ENCODE measurements at places on chromosomes 3 and 15.

GRCh38 chr15:48814286-48814685, 3.4 kb upstream of the CEP152 start:
- DNase-seq: no peak

DNA sequence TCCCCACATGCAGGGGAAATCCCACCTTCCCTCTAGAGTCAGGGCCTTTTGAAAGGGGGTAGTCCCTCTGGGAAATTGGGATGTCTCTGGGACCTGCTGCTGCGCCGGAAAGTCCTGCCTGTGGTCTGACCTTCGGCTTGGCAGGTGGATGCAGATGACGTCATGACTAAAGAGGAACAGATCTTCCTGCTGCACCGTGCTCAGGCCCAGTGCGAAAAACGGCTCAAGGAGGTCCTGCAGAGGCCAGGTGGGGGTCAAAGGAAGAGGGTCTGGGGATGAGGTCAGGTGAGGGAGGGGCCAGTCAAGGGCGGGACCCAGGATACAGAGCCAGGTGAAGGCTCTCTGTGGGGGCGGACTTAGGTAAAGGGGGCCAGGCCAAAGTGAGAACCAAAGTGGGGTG, 16.2 kb downstream of the PTH1R start:
- DNase-seq: no peak

- no peak for DNase-seq
These were observed 9.6 kb downstream of the VPS39 start for GRCh38 chr15:42198516-42198915.

DNA sequence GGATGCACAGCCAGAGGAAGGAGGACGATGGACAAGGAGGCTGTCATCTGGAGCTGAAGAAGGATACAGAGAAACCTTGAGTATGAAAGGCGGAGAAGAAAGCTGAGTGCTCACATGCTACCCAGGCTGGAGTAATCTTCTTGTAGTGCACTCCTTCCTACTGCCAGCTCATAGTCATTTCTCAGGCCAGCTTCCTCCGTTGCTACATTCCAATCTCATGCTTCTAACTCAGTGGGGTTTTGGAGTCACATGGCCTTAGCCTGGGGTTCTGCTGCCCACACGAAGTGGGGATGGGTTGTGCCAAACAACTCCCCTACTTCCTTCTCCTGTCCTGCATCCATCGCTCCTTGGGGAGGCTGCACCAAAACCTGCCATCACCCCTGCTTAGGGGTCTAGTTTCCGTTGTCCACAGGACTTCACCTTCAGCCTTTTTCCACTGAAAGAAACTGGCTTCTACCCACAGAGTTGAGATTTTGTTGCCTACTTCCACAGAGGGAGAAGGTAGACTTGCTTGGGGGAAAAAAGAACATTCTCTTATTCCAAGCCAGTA, 239.9 kb downstream of the EPHB1 start:
- DNase-seq: no peak

DNA sequence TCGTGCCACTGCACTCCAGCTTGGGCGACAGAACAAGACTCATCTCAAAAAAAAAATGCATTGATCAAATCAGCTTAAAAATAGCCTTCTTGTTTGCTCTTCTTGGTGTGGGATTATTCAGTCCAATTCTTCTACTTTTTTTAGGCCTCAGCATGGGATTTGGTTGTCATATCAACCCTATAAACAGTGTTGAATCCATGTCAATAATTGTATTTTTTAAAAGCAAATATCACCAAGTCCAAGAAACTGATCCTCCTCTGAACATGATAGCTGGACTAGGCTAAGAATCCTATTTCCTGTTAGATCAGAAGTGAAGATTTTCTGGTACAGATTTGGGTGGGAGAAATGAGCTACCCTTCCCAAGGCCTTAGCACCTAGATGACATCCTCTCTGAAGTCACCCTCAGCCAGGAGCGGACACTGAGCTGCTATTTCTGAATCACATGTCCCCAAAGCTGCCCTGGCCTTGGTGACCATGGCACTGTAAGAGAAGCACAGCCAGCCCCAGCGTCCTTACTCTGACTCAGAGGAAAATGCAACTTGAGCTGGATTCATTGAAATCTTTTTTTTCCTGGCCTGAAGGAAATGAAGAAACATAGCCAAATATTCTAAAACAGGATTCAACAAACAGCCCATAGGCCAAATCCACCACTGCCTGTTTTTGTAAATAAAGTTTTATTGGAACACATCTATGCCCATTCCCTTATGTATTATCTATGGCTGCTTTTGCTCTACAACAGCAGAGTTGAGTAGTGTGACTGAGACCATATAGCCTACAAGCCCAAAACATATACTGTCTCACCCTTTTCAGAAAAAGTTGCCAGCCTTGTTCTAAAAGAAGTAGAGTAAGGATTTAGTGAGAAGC, 215.9 kb upstream of the CTDSPL start:
- no peak for DNase-seq

DNA sequence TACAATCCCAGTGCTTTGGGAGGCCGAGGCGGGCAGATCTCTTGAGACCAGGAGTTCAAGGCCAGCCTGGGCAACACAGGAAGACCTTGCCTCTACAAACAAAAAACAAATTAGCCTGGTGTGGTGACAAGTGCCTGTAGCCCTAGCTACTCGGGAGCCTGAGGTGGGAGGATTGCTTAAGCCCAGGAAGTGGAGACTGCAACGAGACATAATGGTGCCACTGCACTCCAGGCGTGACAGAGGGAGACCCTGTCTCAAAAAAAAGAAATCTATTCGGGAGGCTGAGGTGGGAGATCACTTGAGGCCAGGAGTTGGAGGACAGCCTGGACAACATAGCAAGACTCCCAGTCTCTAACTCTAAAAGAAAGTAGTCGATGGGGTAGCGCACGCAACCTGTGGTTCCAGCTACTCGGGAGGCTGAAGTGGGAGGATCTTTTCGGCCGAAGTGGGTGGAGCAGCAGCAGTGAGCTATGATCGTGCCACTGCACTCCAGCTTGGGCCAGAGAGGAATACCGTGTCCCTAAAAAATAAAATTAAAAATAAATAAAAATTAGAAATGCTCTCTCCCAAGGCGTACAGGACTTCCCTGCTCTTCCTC, 775 bp downstream of the C3orf33 start:
- no peak for DNase-seq

DNA sequence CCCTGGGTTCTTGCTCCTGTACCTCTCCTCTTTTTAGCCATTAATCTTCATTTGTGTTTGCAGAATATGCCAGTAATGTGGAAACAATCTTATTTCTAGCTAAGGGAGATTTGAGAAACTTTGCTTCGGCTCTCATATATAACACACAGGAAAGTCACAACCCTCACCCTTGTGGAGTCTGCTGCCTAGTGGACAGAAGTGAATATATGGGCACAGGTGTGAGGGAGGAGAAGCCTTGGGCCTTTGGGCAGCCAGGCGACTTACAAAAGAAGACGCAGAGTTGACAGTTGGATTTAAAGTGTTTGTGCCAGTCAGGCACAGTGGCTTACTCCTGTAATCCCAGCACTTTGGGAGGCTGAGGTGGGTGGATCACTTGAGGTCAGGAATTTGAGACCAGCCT, 181.8 kb upstream of the TBL1XR1 start:
- peak; percentile 56 for DNase-seq

- DNase-seq: no peak
These were observed 5.9 kb downstream of the SYNM start for GRCh38 chr15:99110581-99111320.

DNA sequence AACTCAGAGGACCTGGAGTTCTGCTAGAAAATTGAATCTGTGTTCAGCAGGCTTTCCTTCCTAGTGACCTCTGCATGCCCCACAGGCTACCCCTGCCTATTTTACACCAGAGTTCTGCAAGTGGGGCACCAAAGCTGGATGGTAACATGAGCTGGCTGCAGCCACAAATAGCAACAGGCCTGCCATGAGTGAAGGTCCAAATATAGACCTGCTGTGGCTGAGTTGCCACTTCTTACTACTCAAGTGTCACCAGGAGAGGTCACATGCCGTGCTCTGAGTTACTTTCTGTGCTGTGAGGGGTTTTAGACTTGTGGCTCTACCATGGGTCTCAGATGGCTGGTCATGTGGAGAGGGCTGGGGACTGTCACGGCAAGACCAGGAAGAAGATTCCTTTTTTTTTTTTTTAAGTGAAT, at the start of gene FSD2:
TSS of gene FSD2 (minus strand) at position 76 of the 413 bp plus-strand sequence. CDS start 18,679 bp downstream, outside the sequence.
- peak; percentile 76 for DNase-seq

DNA sequence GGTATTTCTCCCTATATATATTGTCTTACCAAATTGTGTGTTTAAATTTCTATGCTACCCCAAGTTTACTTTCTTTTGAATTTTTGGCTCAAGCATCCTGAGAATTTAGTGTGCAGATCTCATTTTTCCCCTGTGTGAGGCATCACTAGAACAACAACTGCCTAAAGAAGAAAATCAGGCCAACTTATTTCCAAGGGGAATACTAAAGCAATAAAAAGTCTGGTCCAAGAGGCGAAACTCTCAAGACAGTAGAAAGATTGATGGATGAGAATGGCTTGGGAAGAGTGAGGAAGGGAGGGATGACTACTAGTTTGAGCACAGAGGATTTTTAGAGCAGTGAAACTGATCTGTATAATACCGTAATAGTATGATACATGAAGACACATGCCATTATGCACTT, 86.3 kb upstream of the CFAP20DC start:
- DNase-seq: no peak

GRCh38 chr15:72809329-72809728, 25.8 kb upstream of the ADPGK start:
- DNase-seq: no peak

GRCh38 chr3:129794311-129795185, 99.0 kb downstream of the TMCC1 start:
- DNase-seq: no peak

- DNase-seq: no peak
These were observed 314.5 kb downstream of the TIGIT start for GRCh38 chr3:114608293-114608692.

DNA sequence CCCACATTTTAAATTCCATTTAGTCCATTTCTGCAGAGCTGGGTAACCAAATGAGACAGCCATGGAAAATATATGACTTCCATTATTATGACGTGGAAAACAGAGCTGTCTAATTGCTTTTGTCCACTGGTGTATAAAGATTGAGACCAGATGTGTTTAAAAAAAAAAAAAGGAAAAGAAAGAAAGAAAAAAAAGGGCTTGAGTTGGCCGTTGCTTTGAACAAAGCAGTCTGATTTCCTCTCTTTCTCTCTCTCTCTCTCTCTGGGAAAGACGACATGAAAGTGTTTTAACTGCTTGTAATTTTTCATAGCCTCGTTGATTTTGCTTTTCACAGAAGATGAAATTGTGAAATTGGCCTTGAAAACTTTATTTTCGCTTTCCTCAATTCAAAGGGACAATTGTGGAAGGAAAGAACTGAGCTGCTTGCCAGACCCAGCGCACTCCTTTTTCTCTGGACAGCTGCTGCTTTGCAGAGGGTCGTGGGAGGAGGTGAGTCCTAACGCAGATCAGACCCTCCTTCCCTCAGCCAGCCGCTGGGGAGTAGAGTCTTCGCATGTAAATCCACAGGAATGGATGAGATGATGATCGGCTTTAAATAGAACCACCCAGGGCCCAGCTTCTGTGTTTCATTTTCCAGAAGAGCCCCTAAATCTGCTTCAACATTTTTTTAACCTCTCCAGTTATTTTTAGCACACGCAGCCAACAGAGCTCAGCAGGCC, 42.8 kb upstream of the UBE2E1 start:
- DNase-seq: no peak

GRCh38 chr15:101148166-101148880, 103.5 kb downstream of the CHSY1 start:
- no peak for DNase-seq

- no peak for DNase-seq
These were observed 44.4 kb downstream of the TIPARP start for GRCh38 chr3:156718622-156719306.

DNA sequence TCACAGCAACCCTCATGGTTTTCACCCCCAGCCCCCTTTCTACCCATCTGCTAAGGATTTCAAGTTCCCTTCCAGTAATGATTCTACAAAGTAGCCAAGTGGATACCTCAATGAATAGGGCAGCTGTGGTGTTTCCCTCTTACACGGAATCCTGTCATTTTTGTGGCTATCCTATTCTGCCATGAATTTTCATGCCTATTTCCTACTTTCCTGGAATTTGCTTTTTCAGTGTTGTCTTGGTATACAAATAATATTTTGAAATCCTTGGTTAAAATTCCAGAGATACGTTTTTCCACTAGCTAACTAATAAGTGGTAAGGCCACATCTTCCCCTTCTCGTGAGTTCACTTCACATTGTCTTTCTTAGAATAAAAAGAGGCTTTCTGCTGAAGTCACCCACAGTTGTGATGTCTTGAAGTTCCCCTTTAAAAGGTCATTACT, 7.5 kb downstream of the ADPRH start:
- DNase-seq: no peak

GRCh38 chr15:47754312-47754711, 37.0 kb downstream of the SEMA6D start:
- no peak for DNase-seq

DNA sequence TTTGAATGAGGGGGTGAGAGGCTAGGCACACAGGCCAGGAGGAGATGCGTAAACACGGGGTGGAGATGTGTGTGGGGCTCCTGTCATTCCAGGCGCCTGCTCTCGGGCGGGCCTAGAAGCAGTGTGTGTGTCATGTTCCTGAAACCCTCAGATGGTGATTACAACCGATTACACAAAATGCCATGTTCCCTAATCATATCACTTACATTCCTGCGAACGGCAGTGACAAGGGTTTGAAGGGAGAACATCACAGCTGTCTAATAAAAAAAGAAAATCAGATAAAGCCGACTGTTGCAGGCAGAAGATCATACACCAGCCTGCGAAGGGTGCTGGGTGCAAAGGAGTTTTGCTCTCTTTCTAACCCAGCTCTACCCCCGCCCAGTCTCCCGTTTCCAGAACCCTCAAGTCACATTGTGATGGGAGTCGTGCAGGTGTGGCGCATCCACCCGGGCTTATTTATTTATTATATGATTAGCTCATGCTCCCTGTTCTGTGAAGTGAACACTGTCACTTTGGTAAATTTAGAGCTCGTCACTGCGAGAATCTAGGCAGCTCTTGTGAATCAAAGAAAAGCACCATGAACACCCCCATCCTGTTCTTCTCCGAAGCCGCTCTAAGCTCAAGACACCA, 140.3 kb downstream of the NR2F2 start:
- no peak for DNase-seq

DNA sequence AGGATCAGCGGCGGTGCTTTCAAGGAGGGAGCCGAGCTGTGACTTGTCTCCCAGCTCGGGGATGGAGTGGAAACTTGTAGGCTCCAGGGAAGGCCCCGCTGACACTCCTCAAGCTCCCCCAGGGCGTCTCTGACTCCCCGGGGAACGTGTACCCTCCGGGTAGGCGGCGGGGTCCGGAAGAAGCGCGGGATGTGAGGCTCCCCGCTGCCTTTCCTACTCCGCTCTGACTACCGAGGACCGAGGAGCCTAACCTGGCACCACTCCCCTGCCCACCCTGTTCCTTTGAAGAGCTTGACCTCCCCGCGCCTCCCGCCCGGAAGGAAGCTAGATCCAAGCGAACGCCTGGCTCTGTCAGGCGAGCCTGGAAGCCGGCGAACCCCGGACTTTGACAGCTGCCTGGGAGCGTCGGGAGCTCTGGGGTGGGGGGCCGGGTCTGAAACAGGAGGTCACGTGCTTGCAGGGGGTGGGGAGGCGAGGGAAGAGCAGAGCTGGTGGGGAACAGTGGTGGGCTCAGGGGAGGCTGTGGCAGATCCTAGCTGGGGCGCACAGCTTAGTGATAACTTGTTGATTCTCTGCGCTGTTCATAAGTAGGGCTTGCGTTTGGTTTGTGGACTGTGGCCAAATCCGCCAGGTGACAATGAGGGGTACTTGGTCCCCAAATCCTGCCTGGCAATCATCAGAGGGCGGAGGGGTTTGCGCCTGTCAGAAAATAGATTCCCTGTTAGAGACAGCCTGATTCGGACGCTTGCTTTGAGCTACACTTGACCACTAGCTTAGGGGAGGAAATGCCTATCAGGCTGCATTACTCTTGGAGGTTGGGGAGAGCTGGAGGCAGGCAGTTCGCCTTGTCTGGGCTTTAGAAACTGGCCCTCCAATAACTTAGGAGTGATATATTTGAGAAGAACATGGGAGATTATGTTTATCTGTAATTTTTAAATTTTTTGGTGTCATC, 1.2 kb downstream of the CLSTN2 start:
- no peak for DNase-seq
